Ascending aorta (tissue), 2 donors: ENCODE measurements at places on chromosomes 2 and 18. TPM values are rescaled to one million over a fixed set of nuclear protein-coding genes. Genes with fewer than 3 reads are reported as not detected.

DNA sequence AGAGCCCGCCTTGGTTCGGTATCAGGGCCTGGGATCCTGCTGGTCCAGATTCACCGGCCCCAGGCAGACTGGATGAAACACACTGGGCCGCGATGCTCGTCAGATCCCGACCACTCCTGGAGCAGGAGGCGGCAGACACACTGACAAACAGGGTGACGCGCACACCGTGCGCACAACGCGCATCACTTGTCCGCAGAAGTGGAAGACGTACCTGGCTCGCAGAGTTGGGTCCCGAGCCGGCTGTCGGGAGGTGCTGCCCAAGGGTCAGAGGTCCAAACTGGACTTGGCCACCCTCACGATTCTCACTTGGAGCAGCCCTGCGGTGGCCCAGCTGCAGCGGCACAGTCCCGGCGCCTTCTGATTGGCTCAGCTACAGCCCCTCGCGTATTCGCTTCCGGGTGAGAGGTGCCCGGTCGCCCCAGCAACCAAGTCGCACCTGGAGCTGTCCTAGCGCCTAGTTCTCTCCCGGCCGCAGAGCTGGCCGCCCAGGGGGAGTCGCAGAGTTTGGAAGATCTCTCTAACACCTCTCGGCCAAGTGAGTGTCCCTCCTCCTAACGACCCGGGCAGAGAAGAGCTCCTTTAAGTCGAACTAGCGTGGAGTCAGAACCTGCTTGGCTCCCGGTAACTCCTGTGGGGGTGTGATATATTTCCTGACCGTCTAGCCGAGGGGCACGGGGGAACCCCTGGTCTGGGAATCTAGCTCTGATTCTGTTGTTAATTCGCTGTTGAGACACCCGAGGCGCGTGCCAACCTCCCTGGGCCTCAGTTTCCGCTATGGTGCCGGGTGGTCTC is at the start of the genes DHX57 and MORN2:
Gene DHX57 (minus strand): TSS at position 359 of the 792 bp plus-strand sequence. CDS start 7,529 bp downstream, outside the sequence.
Gene MORN2 (plus strand): TSS at position 401 of the 792 bp plus-strand sequence.
- DNase-seq, result peak; percentile 92

GRCh38 chr18:9968081-9968848 is 54.4 kb downstream of the VAPA start:
- no peak for DNase-seq

DNA sequence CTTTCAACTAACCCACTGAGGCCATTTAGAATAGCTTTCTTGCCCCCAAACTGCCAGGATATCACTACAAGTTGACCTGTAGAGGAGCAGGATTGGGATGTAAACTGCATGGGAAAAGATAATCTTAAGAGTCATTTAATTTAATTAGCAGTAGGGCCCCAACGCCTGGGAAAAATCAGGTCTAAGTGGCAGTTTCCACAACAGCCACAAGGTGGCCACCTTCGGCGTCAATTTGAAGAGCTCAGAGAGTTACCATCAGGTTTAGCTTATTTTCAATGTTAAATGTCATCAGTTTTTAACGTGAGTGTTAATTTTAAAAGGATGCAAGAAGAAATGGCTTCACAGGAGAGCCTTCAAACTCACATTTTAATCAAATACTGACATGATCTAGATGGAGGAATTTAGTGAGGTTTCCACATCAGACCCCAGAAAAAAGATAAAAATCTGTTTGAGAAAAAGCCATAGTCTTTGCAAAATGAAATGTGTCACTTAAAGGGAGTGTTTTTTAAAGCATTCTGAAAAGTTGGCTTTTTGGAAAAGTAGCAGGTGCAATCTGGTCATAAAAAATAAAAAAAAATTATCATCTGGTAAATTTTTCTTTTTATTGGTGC is 77.3 kb upstream of the UPP2 start:
- no peak for DNase-seq

- no peak for DNase-seq
These were observed 334.9 kb upstream of the RAB12 start for GRCh38 chr18:8274370-8274769.

DNA sequence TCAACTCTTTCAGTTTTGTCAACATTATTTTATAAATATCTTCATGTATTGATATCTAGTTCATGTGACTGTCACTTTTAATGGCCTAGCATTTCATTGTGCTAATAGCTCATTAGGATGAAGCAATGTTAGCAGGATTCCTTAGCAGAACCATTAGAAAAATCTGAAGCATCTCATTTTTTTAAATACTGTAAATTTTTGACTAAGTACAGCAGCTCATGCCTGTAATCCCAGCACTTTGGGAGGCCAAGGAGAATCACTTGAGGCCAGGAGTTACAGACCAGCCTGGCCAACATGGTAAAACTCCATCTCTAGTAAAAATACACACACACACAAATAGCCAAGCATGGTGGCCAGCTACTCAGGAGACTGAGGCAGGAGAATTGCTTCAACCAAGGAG is 15.6 kb upstream of the ANTXR1 start:
- no peak for DNase-seq

DNA sequence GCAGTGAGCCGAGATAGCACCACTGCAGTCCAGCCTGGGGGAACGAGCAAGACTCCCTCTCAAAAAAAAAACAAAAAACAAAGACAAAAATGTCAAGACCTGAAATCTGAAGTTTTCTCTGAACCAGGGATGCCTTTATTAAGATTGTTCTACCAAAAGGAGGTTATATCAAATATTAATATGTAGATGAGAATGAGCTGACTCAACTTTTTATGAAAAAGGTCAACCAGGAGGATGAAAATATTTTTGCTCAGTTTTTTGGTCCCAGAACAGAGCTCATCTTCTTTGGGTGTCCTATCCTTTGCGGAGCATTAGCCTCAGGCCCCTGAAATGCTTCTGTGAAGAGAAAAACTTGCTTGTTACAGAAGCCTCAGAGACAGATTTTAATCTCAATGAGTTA is 44.0 kb downstream of the NEMP2 start:
- no peak for DNase-seq

DNA sequence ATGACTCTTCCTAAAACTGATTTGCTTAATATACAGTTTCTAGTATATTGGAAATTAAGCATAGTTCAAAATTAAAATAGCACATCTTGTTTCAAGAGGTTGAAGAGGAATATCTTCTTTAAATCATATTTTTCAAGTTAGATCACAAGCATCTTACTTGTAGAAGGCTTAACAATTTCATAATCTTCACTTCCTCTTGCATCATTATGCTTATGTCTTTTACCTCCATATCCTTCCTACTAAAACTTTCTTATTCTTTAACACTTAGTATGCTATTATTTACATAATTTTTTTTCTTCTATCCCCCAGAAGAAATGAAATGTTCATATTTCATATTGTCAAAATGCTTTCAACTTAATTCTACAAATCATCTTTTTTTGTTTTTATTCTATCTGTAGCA is 1354.9 kb upstream of the TMEFF2 start:
- no peak for DNase-seq

Gene TRIM43
- total RNA-seq, result not detected

Gene TNFAIP6
- 13.6 TPM for total RNA-seq

Gene TSPYL6
- not detected for total RNA-seq
